ENCODE measurements at places on chromosomes 3 and 15. TPM values are rescaled to one million over a fixed set of nuclear protein-coding genes. Genes with fewer than 3 reads are reported as not detected.

GRCh38 chr3:54951405-54951804 lies 23.5 kb upstream of the LRTM1 start:
- H3K4me3 ChIP-seq, result no peak overlapping the region
- H3K36me3 ChIP-seq, result no peaks in the 10 kb centered on the region
- H3K27ac ChIP-seq, result peak overlapping the region; percentile 35
- DNase-seq, result peak; percentile 97

DNA sequence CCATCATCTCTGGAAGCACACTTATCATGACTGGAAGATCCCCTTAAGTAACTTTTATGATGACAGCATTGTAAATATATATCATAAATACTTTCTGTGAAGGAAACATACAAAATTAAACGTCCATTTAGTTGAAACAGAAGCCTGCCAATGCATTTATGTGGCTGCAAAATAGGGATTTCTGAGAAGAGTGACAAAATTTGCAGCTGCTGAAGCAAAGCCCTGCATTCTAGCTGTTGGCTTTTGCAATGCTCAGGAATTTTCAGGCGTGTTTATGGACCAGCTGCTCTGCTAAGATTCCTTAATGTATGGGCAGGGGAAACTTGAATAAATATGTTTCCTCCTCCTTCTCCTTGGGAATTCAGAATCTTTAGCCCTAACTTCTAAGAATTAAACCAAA lies 137.3 kb downstream of the CACNA2D3 start:
- no peaks in the 10 kb centered on the region for H3K27me3 ChIP-seq
- H3K4me3 ChIP-seq, result no peak overlapping the region
- no peaks in the 10 kb centered on the region for H3K4me1 ChIP-seq
- H3K27ac ChIP-seq, result no peak overlapping the region
- no peaks in the 10 kb centered on the region for H3K36me3 ChIP-seq
- DNase-seq, result no peak

DNA sequence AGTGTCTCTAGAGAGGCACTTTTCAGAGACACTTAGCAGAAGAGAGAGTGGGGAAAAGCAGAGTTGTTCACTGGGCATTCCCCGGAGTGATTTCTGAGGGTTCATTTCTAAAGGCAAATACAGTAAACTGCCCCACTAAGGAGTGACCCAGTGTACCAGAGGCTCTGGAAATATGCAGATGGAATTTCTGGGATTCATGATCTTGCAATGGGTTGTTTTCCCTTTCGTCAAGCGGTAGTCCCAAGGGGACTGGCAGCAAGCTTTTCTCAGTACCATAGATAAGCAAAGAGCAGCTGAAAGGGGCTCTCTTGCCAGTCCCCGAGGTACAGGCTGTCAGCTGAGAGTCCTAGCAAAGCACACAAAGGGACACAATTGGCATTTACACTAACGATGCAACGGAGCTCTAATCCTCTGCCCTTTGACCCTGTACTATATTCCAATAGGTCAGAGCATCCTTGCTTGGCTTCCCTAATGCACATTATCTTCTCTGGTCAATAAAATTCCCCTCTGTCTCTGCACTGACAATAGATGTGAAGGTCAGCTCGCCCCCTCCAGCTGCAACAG lies 155.6 kb downstream of the SEMA6D start:
- no peak for DNase-seq
- no peak overlapping the region for H3K27ac ChIP-seq
- H3K4me1 ChIP-seq, result no peaks in the 10 kb centered on the region
- no peaks in the 10 kb centered on the region for H3K27me3 ChIP-seq
- H3K4me3 ChIP-seq, result no peak overlapping the region

DNA sequence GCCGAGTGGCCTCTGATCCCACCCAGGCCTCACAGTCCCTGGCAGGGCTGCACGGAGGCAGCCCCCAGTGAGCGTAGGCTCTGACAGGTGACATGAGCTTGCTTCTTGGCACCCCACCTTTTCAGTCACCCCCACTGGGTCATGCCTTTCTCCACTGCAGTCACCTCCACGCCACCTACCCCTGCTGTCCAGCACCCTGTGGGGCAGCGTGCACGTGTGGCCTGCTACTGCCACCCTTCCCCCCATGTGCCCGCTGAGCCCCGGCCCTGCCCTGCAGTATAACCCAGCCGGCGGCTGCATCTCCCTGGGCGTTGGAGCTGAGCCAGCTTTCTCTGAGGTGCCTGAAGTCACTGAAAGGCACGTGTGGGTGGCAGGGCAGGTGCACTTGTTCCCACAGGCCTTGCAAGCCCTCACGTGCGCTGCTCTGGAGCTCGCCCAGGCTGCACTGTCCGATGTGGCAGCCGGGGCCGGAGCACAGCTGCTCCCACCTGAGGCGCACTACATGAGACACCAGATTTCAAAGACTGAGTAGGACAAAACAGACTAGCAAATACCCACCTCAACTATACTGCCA lies 65.6 kb downstream of the NIPA2 start:
- H3K27me3 ChIP-seq, result no peaks in the 10 kb centered on the region
- no peak overlapping the region for H3K27ac ChIP-seq
- H3K4me1 ChIP-seq, result no peaks in the 10 kb centered on the region
- DNase-seq, result no peak
- peaks cover 9% of the 10 kb centered on the region for H3K36me3 ChIP-seq
- H3K4me3 ChIP-seq, result no peak overlapping the region

DNA sequence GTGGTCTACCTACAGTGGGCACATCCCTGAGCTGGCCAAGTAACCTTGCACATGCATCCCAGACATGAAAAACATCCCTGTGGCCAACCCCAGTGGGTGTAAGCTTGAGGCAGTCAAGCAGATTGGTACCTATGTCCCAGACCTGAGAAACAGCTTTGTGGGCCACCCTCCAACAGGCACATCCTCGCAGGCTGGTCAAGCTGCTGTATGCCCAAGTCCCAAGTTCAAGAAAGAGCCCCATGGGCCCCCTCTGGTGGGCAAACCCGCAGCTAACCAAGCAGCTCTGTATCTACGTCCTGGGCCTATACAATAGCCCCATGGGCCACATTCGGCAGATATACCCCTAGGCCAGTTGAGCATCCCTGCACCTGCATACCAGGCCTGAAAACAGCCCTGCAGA lies 186.3 kb upstream of the GPR149 start:
- H3K27me3 ChIP-seq, result no peaks in the 10 kb centered on the region
- H3K4me1 ChIP-seq, result no peaks in the 10 kb centered on the region

GRCh38 chr3:42610976-42611375 lies 10.5 kb downstream of the NKTR start:
- peaks cover 14% of the 10 kb centered on the region for H3K4me1 ChIP-seq
- no peaks in the 10 kb centered on the region for H3K27me3 ChIP-seq
- H3K27ac ChIP-seq, result 0 out of 2 replicates have a peak overlapping the region, but pooled peaks have one; percentile 4
- peak; percentile 21 for DNase-seq
- H3K4me3 ChIP-seq, result no peak overlapping the region

- peak overlapping the region; percentile 91 for H3K27ac ChIP-seq
- H3K27me3 ChIP-seq, result no peaks in the 10 kb centered on the region
- H3K4me1 ChIP-seq, result peaks cover 23% of the 10 kb centered on the region
- peak overlapping the region; percentile 92 for H3K4me3 ChIP-seq
Measured at GRCh38 chr3:14126017-14126886, 1.4 kb downstream of the TMEM43 start.

- peaks cover 6% of the 10 kb centered on the region for H3K4me1 ChIP-seq
- no peak overlapping the region for H3K27ac ChIP-seq
- H3K36me3 ChIP-seq, result peaks cover 31% of the 10 kb centered on the region
- H3K27me3 ChIP-seq, result no peaks in the 10 kb centered on the region
Measured at GRCh38 chr3:9787714-9788113, 4.6 kb downstream of the TADA3 start.

GRCh38 chr3:172561897-172562640 lies 38.8 kb upstream of the TNFSF10 start:
- H3K4me1 ChIP-seq, result peaks cover 26% of the 10 kb centered on the region
- H3K27ac ChIP-seq, result peak overlapping the region; percentile 68
- H3K4me3 ChIP-seq, result peak overlapping the region; percentile 62
- H3K36me3 ChIP-seq, result no peaks in the 10 kb centered on the region

The CSPG5 gene
- not detected for polyA plus RNA-seq

The GNAT1 gene
- not detected for polyA plus RNA-seq

The SSUH2 gene
- not detected for polyA plus RNA-seq

The FAM174B gene
- polyA plus RNA-seq, result 1.8 TPM

The PLCL2 gene
- polyA plus RNA-seq, result 1.4 TPM

The NPAP1 gene
- polyA plus RNA-seq, result not detected

The CDHR4 gene
- not detected for polyA plus RNA-seq

The TMEM266 gene
- polyA plus RNA-seq, result 0.10 TPM

The CDC25A gene
- polyA plus RNA-seq, result 1.5 TPM

The ECE2 gene
- polyA plus RNA-seq, result not detected

Measured in GM23248 (cell line).